ENCODE measurements at places on chromosomes 1 and 21.

GRCh38 chr1:87683196-87683956, 354.7 kb downstream of the LMO4 start:
- DNase-seq = no peak

- no peak for DNase-seq
Measured at GRCh38 chr1:107548276-107548675, 407.4 kb downstream of the NTNG1 start.

- DNase-seq = no peak
Measured at GRCh38 chr1:28058168-28058567, 30.2 kb downstream of the EYA3 start.

DNA sequence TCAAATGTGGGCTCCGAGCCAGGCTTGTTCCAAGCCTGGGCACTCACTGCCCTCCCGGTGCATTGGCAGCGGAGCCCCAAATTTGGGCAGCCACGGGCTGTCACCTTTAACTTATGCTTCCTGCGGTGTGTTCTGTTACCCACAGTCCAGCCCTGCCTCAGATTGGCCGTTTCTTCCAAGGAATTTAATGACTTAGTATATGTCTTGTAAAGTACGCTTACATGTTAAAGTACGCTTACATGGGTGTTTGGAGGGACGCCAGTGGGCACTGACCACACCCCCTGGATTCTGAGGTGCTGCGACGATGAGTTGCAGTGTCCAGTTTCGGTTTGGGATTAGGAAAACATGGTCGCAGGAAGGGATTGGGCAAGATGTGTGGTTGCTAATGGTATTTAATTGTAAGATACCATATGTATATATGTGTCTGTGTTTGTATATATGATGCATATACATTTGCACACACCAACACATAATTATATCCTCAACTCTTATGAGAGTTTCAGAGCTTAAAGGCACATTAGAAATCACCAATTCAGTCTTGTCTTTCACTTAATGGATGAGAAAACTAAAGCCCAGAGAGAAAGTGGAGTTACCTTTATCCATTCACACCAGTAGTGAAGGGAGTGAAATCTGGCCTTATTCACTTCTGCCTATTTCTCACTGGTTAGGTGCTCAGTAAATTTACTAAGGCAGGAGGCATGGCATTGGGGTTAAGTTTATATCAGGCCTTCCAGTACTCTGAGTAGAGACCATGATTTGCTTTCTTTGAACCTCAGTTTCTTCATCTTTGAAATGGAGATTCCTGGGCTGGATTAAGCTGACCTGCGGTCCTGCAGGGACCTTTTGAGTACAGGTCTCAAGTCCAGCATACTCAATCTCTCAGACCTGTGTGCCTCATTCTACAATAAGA, 1.0 kb downstream of the SMYD2 start:
- no peak for DNase-seq

GRCh38 chr1:71106658-71107322, 26.0 kb upstream of the ZRANB2 start:
- no peak for DNase-seq

DNA sequence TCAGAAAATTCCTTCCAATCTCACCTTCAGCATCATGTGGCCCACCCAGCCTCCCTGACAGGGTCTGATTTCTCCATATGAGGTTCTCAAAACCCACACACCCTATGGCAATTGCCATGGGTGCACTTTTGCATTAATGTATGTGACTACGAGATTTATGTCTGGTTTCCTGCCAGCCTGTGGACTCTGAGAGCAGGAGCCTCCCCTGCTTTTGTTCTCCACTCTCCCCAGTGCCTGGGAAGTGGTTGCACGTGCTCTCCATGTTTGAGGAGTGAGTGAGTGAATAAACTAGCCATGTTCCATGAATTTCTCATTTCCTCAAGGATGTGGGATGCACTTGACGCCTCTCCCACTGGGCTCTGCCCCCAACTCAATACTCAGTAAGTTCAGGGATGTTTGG, 91.2 kb downstream of the ACTL8 start:
- DNase-seq = no peak

DNA sequence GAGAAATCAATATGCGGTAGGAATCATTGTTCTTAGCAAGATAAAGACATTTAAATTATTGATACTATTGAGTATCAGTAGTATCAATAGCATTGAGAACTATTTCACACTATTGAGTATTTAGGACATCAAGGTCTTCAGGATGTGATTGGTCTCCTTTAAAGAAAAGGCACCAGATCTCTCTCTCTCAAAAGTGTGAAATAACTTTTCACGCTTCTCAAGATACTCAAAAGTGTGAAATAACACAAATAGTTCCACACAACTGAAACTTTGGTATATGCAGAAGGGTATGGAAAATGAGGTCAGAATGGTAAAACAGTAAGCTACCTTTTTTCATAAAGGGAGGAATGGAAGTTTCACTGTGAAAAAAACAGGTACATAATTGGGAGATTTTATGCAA, 6.7 kb upstream of the PYHIN1 start:
- DNase-seq = no peak

DNA sequence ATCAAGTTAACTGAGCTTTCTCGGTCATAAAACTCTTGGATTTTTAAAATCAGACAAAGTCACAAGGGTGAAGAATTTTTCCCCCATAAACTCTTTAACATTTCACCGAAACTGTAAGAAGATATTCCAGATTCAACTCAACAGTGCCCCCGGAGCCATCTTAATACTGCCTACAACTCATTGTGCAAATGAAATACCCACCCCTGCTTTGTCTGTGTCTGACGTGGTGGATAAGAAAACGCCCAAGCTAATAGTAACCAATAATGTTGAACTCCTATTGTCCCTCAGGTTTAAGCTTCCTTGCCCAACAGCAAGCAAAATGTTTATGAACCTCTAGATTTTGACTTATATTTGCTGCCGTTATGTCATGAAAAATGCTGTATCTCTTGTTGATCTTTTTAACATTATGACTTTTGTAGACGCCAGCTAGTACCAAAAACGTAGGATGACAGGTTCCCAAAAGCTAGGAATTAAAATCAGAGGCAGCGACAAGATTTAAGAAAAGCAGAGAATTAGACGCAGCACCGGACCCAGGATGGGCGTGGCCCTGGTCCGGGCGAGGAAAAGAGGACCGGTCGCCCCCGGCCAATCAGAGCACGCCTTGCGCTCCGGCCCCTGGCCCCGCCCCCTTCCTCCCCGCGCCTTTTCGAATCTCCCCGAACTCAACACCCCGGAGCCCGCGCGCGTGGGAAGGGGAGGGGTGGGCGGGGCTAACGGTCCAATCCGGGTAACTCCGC, 1.1 kb downstream of the STMN1 start:
- peak; percentile 92 for DNase-seq

DNA sequence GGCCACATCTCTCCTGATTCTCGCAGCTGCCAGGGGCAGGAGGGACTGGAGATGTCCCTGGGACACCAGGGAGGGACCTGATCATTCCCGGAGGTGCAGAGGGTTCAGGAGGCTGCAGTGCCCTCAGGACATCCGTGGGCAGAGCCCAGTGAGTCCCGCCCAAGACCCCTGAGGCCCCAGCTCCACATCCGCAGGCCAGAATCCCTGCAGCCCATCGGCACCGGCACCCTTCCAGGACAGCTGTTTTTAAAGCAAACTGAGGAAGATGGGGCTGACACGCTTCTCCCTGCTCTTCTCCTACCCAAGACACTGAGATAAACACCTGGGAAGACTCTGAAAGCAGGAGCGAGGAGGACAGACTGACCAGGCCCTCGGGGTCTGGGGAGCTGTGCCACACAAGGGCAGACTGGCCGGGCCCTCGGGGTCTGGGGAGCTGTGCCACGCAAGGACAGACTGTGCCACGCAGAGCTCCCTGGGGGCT, 25.5 kb downstream of the SLC19A1 start:
- DNase-seq = no peak

DNA sequence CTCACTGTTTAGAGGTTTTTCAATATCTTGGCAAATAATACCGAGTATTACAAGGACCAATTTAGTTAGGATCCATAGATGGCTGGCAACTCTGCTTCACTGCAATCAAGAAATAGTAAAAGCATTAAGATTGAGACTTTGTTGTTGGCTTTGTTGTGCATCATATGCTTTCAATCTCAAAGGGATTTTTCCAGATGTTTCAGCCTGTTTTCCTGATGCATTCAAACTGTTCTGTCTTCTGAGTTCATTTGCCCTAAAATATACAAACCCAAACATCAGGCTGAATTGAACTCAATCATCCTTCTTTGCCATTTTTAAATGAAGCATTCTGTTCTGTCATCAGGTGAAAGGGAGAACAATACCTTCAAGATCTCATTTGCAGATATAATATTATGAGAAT, 248.7 kb downstream of the TTLL7 start:
- DNase-seq = no peak

DNA sequence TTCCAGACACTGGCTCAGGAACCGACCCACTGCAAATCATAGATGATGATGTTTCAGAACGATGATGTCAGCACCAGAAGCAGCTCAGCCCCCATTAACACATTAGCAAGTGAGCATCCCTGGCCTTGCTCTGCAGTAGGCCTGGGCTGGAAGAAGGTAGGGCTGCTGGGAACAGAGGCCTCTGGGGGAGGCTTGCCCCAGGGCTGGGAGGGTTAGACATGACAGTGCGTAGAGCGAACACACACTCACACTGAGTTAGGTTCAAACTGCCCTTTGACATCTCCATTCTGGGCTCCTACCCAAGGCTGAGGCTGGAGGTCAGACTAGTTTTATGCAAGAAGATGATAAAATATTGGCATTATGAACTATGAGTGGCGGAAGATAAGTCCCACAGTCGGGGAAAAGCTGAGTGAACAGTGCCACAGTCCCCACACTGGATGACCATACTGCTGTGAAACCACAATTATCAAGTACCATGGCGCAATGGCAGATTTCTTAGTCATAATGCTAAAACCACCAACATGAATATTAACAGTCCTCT, 91.1 kb downstream of the DMRTB1 start:
- no peak for DNase-seq

DNA sequence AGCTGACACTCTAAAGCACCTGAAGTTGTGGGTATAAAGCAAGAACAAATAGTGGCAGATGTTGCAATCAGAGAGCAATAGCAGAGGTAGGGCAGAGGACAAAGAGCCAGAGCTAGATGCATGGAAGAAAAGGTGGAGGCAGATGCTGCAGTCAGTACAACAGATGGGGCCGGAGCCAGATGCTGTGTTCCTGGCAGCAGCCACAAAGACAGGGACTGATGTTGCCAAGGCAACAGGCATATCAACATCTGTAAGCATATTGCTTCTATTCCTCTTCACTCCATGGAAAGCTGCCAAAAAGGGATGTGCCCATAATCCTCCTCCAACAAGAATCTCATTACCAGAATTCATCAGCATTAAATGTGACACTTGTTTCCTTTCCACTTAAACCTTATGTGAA, 108.0 kb downstream of the TNNI3K start:
- DNase-seq = no peak

DNA sequence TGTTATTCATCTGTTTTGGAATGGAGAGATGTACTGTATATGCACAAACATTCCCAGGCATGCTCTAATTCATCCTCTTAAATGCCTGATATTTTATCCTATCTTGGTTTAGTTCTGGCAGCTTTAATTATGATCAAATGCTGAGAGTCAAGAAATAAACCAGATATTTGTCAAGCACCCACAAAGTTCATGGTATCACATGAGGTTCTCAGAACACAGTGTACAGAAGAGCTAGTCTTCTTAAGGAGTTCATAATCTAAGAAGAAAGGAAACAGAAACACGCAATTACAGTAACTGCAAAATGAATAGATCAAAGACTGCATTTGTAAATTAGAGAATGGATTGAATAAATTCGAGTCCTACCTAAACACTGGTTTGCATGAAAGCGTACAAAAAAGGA, 58.3 kb upstream of the KCNH1 start:
- DNase-seq = no peak

DNA sequence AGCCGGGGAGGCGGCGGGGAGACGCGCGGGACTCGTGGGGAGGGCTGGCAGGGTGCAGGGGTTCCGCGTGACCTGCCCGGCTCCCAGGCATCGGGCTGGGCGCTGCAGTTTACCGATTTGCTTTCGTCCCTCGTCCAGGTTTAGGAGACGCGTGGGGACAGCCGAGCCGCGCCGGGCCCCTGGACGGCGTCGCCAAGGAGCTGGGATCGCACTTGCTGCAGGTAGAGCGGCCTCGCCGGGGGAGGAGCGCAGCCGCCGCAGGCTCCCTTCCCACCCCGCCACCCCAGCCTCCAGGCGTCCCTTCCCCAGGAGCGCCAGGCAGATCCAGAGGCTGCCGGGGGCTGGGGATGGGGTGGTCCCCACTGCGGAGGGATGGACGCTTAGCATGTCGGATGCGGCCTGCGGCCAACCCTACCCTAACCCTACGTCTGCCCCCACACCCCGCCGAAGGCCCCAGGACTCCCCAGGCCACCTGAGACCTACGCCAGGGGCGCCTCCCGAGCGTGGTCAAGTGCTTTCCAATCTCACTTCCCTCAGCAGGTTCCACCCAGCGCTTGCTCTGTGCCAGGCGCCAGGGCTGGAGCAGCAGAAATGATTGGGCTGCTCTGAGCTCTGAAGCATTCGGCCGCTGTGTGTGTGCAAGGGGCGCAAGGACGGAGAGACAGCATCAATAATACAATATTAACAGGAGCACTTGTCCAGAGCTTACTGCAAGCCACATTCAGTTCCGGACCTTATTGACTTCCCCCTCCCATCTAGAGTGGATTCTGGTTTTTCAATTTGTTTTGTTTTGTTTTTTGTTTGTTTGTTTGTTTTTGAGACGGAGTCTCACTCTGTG, 10.3 kb downstream of the SIM2 start:
- DNase-seq = no peak

GRCh38 chr1:118272884-118273283, 87.9 kb upstream of the SPAG17 start:
- DNase-seq = no peak

DNA sequence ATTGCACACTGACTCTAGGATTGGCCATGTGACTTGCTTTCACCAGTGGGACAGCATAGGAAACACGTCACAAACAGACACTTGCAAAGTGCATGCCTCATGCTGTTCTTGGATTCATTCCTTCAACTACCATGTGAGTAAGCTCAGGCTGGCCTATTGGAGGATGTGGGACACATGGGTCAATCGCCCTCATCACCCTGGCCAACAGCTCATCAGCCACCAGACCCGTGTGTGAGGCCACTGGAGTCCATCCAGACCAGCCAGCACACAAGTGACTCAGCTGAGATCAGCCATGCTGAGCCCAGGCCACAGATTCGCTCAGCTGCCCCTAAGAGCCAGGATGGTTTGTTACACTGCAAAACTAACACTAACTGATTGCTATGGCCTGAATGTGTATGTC, 216.1 kb upstream of the GRIK3 start:
- no peak for DNase-seq

DNA sequence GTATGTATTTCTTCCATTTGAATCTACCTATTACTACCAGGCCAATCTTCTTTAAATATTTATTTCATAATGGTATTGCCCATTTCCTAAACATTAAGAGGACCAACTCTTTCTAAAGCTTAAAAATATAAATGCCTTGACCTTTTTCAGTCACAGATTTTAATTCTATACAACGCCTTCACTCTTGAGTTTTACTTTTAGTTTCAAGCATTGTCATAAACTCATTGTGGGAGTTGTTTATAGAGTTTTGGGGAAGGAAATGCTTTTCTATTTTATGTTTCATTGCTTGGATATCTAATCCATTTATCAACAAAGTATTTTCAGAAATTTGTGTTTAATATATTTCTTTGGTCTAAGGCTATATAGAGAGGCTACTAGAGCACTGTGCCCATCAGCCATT, 155.8 kb downstream of the DPYD start:
- no peak for DNase-seq

GRCh38 chr1:9315411-9316079, 22.9 kb downstream of the SPSB1 start:
- no peak for DNase-seq

GRCh38 chr1:6001992-6002576, 9.9 kb upstream of the NPHP4 start:
- no peak for DNase-seq

GRCh38 chr1:162565460-162565859, 3.9 kb downstream of the UAP1 start:
- no peak for DNase-seq

All from CD4-positive, alpha-beta T cell treated with Interleukin-1 beta for 1 hour (primary cell).